Inflammatory macrophage treated with lipopolysaccharide for 4 hours (primary cell): ENCODE measurements at places on chromosomes 12 and 14.

- no peak for DNase-seq
Measured at GRCh38 chr12:54142114-54142475, 46.7 kb downstream of the SMUG1 start.

- no peak for DNase-seq
Measured at GRCh38 chr14:86858031-86858430, 1135.0 kb downstream of the GALC start.

- no peak for DNase-seq
Measured at GRCh38 chr12:1504895-1505311, 89.5 kb downstream of the FBXL14 start.

- no peak for DNase-seq
Measured at GRCh38 chr12:46259713-46260112, 9.1 kb downstream of the SLC38A1 start.
